ENCODE measurements at places on chromosomes 3 and 15.
A peak's percentile ranks its signal among the peaks of the same experiment; 100 is the strongest.

GRCh38 chr3:123048480-123049237 is 18.2 kb upstream of the PDIA5 start:
- DNase-seq = no peak

- DNase-seq = no peak
Measured at GRCh38 chr3:55796533-55796932, 309.4 kb upstream of the WNT5A start.

DNA sequence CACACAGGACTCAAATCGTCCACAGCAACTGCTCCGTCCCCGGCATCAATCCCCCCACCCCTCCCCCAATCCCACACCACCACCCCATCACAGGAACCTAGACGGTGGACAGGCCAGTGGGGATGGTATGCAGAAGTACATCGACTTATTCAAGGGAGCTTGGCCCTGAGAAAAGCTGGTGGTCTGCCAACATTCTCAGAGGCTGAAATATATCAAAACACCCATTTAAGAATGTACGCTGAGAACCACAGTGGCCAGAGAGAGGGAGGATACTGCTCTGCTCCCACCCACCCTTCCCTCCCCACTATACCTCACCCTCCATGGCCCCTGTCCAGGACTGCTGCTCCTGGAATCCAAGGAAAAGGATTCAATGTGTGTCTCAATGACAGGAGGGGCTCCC is 12.4 kb upstream of the USP3 start:
- no peak for DNase-seq

GRCh38 chr3:102529452-102529851 is 94.6 kb downstream of the ZPLD1 start:
- no peak for DNase-seq

DNA sequence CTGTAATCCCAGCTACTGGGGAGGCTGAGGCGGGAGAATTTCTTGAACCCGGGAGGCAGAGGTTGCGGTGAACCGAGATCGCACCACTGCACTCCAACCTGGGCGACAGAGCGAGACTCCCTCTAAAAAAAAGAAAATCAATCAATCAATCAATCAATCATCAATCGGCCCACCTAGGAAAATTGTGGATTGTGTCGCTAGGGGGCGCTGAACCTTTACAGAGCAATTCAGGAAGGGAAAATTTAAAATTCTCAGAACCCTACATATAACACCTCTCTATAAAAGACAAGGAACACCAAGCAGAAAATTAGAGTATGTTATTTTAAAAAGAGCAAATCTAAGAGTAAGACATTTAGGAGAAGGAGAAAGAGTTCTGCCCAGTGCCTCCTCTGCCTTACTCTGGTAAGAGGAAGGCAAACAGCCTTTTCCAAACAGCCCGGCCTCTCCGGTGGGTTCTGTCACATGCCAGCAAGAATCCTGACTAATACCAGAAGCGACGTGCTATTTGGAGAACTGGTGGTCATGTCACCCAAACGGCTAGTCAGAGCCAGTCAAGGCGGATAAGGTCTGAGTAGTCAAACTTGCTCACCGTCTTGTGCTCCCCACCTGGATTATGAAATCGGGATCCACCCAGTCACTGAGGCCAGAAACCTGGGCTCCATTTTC is 22.3 kb upstream of the SMCO1 start:
- DNase-seq = peak; percentile 5

GRCh38 chr3:118144919-118145318 is 889.7 kb downstream of the IGSF11 start:
- no peak for DNase-seq

DNA sequence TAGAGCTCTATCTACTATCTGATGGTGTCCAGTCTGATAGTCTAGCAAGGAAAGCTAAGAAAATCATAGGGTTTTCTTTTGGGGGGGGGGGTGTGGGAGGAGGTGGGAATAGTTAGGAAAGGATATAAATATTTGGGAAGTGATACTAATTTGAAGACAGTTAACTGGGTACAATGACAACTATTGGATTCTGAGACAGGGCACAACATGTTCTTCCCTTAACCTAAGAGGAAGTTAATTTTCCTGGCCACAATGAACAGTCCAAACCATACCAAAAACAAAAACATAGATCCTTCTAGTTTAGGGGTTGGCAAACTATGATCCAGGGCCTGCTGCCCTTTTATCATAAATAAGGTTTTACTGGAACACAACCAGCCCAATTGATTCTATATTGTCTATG is 10.0 kb upstream of the HCLS1 start:
- DNase-seq = no peak

DNA sequence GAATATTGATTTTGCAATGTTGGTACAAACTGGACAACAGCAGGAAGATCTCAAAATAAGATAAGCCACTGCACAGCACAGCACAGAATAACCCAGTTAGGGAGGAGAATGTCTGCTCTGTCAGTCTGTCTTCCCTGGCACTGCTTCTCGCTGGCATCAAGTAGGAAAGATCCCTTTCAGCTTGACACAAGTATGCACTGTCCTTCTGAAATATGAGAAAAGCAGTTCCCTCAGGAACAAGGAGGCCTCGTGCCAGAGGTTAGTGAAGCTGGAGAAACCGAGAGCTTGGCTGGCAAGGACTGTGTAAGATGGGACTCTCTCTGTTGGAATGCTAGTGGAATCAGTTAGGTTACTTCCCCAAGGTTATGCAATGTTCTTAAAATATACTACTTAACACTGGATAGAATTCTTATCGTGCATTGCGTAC is 59.1 kb downstream of the FMN1 start:
- no peak for DNase-seq

DNA sequence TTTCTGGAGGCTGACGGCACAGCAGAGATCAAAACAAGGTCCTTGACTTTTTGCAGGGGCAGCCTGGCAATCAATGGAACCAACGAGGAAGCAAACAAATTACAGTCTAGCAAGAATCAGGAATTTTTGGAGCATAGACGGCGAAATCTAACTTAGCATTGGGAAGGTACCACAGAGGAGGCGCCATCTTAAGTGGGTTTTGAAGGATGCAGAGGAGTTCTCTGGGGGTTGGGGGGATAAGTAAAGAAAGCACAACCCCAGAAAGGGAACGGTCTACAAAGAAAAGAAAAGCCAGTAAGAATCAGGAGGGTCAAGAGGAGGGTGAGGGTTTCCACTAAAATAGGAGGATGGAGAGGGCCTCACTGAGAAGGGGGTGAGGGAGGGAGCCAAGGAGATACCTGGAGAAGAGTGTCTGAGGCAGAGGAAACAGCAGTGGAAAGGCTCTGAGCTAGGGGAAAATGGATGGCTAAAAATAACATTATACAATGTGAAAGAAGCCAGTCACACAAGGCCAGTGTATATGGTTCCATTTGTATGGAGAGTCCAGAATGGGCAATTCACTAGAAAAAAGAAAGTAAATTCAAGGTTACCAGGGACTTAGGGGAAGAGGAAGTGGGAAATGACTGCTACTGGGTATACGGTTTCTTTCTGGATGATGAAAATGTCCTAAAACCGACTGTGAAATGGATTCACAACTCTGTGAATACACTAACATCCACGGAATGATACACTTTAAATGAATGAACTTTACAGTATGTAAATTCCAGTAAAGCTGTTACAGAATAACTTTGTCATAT is 25.2 kb upstream of the IQSEC1 start:
- no peak for DNase-seq

DNA sequence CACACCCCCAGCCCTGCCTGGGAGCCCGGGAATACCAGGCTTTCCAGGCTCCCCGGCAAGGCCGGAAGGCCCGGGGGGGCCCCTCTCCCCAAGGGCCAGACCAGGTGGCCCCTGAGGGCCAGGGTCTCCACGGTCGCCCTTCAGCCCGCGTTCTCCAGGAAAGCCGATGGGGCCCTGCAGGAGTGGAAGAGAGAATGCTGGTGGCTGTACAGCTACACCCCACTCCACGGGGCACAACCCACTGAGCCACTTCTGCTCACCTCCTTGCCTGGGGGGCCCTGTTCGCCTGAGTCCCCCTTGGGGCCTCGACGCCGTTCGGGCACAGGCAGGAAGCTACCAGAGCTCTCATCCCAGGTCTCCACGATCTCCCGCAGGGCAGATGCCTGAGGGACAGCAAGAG is 11.8 kb upstream of the UCN2 start:
- DNase-seq = no peak

GRCh38 chr3:116111765-116112164 is 333.5 kb downstream of the LSAMP start:
- DNase-seq = no peak

- no peak for DNase-seq
Measured at GRCh38 chr3:123547881-123548519, 36.9 kb downstream of the HACD2 start.

DNA sequence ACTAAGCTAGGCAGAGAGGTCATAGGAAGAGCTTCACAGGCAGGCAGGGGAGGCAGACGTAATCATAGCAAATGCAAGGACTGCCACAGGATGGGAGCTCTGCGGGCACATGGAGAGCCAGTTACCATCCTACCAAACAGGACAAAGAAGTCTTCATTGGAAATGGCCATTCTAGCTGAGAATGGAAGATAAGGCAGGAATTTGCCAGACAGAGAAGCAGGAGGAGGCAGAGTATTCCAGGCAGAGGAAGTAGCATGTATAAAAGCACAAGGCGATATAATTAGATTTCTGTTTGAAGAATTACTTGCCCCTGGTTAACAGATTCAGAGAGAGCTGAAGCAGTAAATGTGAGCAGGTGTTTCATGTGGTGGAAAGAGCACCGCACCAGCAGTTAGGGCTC is 3.5 kb upstream of the SEMA5B start:
- no peak for DNase-seq

DNA sequence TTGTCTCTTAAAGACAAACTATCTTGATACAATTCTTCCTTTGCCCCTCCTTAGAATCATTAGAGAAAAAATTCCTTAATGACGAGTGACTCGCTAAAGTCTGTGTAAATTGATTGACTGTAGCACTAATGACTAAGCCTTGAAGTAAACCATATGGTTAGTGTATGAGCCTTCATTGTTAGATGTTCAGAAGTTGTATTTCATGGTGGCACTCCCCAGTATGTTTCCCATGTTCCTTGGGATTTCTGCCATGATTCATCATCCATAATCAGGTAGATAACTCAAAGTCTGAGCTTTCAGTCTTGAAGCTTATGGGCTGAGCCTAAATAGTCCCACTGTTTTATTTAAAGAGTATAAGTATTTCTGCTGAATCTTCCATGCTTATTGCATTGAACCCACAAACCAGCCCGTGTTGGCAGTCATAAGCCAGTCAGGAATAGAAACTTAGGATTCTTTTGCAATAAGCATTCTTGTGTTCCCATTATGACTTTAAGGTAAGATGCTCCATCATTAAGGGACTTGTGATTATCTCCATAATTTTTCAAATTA is 371.2 kb upstream of the RARB start:
- no peak for DNase-seq

- DNase-seq = no peak
Measured at GRCh38 chr15:64930019-64930652, 18.4 kb downstream of the ANKDD1A start.
